ENCODE measurements at places on chromosomes 16 and 17.

- no peak for DNase-seq
Observed at GRCh38 chr17:29973005-29973404, 31.6 kb downstream of the EFCAB5 start.

DNA sequence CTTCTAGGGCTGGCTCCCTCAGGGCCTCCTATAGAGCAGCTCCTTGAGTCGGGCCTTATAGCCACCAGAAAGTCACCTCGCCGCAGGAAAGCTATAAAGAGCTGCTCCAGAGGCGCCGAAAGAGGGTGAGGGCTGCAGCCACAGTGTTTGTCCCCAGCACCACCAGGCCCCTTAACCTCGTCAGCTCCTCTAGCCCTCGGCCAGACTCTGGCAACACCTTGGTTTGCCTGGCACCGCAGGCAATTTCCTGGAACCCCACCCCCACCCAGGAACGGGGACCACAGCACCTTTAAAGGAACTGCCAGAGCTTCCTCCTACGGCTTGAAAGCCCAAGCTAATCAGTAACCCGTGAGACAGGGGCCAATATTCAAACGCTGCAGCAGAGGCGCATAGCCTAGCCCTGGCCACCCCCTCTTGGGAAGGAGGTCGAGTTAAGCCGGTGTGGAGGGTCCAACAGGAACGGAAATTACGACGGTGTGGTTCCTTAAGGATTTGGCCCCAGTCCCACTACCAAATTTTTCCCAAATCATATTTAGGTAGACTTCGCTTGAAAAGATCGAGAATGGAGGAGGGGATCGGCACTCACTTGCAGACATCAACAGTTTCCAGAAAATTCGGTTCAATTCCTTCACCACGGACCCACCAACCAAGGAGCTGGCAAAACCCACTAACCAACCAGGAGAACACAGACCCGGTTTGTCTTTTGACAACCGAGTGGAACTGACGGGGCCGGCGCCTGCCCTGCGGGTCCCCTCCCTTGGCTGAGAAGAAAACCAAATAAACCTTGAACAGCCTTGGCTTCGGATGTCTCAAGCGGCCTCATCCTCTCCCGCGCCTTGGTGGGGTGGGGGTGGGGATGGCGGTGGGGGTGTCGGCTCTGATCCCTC, 3.0 kb downstream of the HOXB6 start:
- no peak for DNase-seq

DNA sequence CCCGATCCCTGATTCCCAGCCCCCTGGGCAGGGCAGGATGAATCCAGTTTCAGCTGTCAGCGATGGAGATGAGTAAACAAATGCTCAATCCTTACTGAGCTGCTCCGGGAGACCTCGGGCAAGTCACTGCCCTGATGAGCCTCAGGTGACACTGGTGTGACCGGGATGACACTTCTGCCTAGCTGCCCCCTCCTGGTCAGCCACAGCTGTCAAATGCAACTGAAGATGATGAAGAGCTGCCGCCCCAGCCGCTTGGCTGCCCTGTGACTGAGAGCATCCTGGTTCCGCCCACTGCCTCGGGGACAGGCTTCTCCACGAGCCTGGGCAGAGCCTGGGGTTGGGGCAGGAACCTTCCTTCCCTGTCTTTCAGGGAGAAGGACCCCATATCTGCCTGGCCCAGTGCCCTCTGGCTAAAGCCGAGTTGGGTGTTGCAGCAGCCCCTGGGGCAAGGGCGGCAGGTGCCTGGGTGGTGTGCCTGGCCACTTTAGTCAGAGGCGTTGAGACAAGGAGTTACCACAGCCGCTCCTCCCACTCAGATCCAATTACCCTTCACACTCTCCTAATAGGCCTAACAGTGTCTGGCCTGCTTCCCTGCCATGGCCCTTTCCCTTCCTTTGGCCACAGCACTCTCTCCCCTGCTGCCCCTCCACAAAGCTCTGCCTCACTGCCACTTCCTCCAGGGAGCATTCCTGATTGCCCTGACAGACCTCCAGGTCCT, 5.5 kb downstream of the CCL17 start:
- no peak for DNase-seq

DNA sequence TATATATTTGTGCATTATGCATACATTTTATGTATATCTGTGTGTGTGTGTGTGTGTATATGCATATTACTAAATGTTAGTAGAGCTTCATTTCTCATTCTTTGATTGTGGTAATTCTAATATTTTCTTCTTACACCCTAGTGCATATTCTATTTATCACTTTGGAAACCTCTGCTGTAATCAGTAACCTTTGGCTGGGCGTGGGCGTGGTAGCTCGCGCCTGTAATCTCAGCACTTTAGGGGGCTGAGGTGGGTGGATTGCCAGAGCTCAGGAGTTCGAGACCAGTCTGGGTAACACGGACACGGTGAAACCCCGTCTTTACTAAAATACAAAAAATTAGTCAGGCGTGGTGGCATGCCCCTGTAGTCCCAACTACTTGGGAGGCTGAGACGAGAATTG, 26.9 kb downstream of the CPSF4L start:
- DNase-seq = no peak

DNA sequence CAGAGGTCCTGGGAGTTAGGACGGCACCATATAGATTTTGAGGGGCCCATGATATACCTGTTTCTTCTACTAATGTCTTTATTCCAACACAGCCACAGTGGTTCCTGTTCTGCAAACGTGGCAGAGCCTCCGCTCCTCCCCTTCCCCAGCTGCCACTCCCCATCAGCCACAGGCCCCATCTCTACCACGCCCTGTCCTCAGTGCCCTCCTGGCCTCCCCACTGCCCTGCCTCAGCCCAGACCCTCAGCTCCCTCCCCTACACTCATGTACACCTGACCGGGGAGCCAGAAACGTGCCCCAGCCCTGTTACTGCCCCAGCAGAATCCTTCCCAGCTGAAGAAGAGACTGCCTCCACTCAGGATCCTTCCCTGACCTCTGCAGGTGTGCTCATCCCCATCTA, 11.9 kb upstream of the RBFOX3 start:
- DNase-seq = no peak

DNA sequence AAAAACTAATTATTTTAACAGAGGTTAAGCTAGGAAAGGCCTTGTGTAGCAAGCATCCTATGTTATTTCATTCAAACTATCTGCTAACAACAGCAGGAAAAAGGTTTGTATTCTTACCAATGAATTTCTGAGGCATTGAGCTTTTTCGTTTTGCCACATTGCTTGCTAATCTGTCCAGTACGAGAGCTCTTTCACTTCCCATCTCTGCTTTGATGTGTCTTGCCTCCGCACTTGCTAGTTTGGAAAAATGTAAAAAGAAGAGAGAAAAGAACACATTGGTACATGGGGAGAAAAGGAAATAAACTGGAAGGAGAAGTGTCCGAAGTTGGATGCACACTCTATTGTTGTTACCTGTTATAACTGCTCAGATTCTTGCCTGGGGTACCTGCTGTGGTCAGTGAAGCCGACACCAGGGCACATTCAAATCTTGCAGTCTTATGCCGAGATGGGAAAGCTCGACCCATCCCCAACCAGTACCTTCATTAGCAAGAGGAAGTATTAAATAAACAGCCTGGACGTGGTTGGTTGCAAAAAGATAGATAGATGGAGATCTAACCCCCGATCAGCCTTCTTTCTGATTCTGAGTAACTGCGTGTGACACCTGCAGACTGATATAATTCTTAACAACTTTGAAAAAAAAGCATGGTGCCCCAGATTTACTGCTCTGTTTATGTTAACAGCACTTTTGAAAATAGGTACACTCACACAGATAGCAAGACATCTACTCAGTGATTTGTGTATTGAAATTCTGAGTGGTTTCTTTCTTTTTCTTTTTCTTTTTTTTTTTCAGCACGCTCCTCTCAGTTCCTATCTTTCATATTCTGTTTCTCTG, 40.0 kb downstream of the GRB7 start:
- DNase-seq = no peak

- no peak for DNase-seq
Observed at GRCh38 chr16:75045424-75045823, 46.6 kb downstream of the ZNRF1 start.

GRCh38 chr17:44969144-44969780, 1.2 kb upstream of the C1QL1 start:
- DNase-seq = no peak

DNA sequence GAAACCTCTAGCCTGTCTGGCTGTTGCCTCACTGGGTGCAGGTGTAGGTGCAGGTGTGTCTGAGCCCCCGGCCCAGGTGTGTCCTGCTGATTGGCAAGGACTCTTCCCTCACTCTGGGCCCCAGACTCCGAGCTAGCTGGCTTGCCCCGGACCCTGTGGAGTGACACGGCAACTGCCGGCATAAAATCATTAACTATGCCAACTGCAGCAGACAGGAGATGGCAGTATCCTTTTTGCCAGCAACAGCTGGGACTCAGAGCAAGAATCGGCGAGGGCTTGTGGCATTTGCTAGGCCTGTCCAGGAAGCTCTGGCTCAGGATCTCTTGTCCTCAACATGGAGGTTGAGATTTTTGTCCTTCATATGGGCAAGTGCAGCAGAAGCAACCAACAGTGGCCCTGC, 20.8 kb downstream of the CIAPIN1 start:
- no peak for DNase-seq

DNA sequence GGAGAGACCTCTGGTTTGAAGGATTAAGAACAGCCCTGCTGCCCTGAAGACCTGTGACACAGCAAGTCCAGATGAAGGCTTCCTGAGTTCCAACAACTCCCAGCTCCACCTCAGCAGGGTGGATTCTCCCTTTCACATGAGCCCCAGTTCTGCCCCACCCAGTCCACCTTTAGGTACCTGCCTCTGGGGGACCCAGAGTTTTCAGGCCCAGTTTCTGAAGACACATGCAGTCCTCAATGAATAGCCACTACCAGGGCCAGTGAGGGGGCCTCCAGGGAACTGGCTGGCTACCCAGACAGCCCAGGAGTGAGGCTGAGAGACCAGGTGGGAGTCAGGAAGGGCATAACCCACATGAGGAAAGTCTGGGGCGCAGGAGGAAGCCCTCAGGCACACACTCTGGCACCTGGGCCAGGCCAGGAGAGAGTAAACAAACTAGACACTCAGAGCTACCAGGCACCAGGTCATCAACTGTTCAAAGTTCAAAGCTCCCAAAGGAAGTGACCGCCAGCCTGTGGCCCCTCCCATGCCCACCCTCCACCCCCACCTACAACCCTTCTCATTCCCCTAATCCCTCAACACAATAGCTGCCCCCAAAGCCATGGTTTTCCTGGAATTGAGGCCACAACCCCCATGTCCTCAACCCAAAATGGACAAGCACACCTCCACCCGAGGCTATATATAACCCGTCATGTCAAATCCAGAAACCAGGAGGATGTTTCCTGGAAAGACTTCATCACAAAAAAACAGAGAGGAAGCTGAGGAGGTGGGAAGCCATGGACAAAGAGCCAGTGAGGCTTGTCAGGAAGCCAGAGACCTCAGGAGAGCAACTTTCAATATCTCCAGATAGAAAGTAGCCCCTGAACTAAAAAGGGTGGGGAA, 2.1 kb downstream of the MYO18A start:
- no peak for DNase-seq

DNA sequence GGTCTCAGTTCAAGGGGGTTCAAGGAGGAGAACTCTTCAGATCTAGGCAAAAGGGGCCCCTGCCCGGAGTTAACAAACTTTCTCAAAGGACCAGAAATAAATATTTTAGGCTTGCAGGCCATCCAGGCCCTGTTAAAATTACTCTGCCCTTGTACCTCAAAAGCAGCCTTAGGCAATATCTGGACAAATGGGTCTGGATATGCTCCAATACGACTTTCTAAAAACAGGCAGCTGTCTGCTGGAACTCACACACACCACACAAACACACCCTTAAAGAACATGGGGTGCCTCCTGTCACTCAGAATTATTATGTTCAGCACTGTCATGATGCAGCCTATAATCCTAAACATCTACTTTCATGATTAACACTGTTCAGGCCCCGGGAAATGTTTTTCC, 75.5 kb downstream of the TMEM132E start:
- DNase-seq = no peak

DNA sequence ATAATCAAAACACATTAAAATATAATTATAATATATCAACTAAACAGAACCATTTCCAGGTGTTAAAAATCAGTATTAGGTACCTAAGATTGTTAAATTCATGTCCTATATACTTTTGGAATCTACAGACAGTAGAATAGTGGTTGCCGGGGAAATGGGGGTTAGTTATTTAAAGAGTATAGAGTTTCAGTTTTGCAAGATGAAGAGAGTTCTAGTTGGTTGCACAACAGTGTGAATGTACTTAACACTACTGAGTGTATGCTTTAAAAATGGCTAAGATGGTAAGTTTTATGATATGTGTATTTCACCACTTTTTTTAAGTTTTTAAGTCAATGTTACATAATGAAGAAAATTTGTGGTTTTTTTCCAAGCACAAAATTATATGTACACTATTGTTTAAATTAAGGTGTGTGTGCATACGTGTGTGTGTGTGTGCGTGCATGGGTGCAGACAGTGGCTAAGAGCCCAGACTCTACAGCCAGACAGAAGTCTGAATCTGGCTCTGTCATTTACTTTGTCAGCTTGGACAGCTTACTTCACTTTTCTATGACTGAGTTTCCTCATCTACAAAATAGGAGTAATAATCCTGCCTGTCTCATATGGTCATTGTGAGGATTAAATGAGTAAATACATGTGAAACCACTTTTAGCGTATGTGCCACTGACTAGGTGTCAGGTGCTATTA, 25.3 kb upstream of the PHAF1 start:
- DNase-seq = no peak

GRCh38 chr16:75024594-75024993, 25.8 kb downstream of the ZNRF1 start:
- DNase-seq = no peak

- DNase-seq = no peak
Observed at GRCh38 chr17:17728550-17729251, 47.4 kb downstream of the RAI1 start.

- DNase-seq = no peak
Observed at GRCh38 chr17:7026471-7027115, 3.7 kb downstream of the BCL6B start.

GRCh38 chr17:75168998-75169397, 13.8 kb downstream of the SUMO2 start:
- no peak for DNase-seq

DNA sequence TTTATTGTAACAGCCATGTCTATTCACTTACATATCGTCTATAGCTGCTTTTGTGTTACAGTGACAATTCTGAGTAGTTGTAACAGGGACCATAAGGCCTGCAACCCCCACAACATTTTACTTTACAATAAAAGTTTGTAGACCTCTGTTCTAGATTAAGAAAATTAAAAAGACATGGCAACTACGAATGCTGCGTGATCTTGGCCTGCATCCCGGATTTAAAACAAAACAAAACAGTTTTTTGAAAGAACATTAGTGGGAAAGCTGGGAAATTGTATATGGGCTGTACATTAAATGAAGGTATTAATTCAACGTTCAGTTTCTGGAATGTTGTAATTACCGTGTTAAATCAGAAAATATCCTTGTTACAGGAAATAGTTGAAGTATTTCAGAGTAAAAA, 64.1 kb downstream of the RMI2 start:
- DNase-seq = no peak

- DNase-seq = no peak
Observed at GRCh38 chr16:31361201-31362110, 6.5 kb downstream of the ITGAX start.
